ENCODE measurements at places on chromosomes 6 and 20.

- DNase-seq: no peak
Measured at GRCh38 chr20:44829688-44830087, 19.3 kb upstream of the RIMS4 start.

DNA sequence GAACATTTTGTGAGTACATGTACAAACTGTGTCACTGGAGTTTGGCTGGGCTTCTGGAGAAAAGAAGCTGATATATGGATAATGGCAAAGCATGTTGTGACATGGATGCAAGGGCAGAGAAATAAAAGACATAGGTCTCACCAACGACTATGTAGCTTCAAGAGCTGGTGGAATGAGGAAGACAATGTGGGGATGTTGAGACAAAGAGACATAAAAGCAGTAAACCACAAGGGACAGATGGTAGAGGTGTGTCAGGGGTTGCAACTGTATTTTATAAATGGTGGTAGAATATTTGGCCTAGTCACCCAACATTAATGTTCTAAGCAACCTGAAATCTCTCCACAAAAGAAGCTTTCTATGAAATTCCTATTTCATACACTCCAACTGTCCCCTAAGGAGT lies 199.0 kb downstream of the KCNQ5 start:
- DNase-seq: no peak

GRCh38 chr6:79231666-79232065 lies 2.8 kb downstream of the HMGN3 start:
- no peak for DNase-seq

- DNase-seq: no peak
Measured at GRCh38 chr20:49393803-49394202, 88.7 kb downstream of the KCNB1 start.

DNA sequence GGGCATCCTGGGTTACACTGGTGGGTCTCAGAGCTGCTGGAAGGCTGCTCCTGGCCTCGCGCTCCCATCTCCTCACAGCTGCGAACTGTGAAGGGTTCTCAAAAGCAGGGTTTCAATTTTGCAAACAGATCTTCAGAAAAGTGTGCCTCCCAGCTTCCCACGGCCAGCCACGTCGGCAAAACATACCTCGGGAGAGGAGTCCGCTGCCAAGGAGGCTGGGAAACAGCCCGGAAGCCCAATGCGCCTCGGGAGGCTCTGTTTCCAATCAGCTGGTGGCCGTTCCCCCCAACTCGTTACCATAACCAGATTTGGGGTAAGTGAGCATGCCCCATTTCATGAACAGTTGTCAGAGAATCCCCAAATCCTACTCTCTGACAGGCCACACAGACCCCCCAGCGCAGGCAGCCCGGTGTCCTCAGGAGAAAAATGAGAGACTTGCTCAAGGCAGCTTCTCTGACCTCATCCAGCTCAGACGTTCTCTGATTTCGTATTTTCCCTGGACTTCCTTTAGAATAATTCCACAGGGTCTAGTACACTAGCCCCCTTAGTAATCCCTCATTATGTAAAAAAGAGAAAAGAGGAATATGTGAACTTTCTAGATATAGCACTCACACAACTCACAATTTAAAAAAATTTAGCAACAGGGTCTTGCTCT lies 98.4 kb downstream of the SNX5 start:
- no peak for DNase-seq

DNA sequence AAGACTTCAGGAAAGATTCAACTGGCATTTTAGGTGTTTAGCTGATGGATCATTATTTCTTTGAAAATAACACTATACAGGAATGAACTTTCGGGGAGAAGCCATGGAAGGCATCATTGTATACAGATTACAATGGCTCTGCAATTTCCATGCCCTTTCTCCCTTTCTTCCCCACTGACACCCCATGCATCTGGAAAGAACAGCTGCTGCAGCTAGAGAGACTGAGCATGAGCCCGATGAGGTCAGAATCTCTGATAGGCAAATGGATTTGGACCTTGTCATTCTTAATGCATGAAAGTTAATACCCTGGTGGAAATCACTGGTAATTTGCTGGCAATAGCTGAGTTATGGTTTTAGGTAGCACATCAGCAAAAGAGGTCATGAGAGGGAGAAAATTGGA lies 54.8 kb downstream of the BTBD3 start:
- no peak for DNase-seq

DNA sequence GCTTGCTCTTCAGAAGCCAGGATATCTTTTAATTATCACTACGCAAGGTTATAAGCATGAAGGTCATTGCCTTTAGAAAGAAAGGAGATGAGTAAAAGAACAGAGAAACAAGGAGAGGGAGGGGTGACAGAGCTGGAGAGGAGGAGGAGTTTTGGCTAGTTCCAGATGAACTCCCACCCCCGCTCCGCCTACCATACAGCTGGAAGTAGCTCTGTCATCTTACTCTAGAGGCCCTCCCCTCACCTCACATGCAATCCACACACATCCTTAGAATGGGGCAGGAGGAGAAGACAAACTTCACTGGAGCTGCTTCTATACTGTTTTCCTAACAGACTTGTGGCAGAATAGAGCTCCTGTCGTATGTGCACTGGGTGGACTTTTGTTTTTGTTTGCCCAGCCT lies 144.7 kb downstream of the SCML4 start:
- DNase-seq: no peak

DNA sequence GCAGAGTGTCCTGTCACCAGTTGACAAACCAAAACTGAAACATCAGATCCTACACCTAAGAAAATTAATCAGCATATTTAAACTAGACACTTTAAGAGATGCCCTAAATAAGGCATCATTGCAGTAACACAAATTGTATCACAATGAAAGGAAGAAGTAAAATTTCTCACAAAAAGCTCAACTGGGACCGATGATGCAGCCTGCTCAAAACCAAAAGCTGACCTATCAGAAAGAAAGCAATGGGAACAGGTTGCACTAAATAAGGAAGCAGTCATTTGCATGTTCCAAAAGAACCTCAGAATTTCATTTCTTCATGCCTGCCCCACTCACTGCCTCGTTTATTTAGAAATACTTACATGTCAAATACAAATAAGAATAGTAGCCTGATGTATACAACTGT lies 12.1 kb downstream of the HIVEP2 start:
- DNase-seq: no peak

- no peak for DNase-seq
Measured at GRCh38 chr20:39227416-39227815, 265.3 kb downstream of the DHX35 start.

- no peak for DNase-seq
Measured at GRCh38 chr6:126176282-126176681, 163.6 kb upstream of the CENPW start.

GRCh38 chr20:49695830-49696229 lies 17.8 kb downstream of the B4GALT5 start:
- DNase-seq: no peak

DNA sequence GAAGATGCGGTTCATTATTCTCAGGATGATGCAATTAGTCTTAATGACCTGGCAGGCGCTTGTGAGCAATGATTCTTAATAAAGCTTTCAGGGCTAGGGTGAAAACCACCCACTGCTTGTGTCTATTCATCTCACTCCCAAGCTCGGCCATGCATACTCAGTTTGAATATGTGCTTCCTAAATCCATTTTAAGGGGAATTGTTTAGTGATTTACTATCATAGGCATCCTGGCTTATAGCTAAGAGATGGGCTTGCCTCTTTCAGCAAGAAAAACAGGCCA lies 141.1 kb upstream of the SLC24A3 start:
- DNase-seq: no peak

DNA sequence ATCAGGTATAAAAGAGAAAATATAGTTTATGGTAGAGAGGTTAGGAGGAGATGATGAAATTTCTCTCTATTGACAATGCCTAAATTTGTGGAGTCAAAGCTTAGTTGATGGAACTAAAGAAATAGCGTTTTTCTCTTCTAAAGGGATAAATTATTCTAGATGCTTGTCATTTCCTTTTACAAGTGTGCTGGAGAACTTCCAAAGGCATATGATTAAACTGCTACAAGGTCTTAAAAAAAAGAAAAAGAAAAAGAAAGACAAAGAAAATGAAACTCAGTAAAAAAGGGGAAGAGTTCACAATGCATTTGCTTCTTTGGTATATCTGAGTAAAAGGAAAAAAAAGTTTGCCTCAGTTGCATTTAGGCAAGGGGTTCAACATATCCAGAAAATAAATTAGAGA lies 499.8 kb upstream of the PTCHD4 start:
- no peak for DNase-seq

GRCh38 chr20:36364506-36364905 lies 58.4 kb downstream of the DLGAP4 start:
- DNase-seq: no peak

- peak; percentile 6 for DNase-seq
Measured at GRCh38 chr20:1005452-1006027, 3.4 kb upstream of the RSPO4 start.

- DNase-seq: no peak
Measured at GRCh38 chr6:32815996-32816395, 806 bp downstream of the HLA-DOB start.

Data from T-helper 2 cell treated with Interferon-gamma antibody and Interleukin-4, amounts not matched to agents 5 μg/mL and 100 μg/mL, for 36 hours (primary cell).